ENCODE measurements at places on chromosomes 2 and 18. TPM values are rescaled to one million over a fixed set of nuclear protein-coding genes. Genes with fewer than 3 reads are reported as not detected.

DNA sequence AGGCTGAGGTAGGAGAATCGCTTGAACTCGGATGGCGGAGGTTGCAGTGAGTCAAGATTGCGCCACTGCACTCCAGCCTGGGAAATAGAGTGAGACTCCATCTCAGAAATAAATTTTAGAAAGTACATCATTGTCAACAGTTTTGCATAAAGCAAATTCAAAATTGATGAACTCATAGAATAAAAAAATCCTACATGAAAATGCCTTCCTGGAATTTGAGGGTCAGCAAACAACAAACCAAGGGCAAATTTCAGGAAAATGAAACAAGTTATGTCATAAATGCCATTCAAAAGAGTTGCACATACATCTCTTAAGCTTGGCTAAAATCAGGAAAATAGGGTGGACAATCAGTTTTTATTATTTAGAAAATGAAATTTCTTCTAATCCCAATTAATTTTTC lies 45.1 kb downstream of the COL5A2 start:
- H3K4me3 ChIP-seq: no peak overlapping the region
- H3K27me3 ChIP-seq: no peaks in the 10 kb centered on the region
- H3K4me1 ChIP-seq: no peaks in the 10 kb centered on the region

- H3K27me3 ChIP-seq: no peaks in the 10 kb centered on the region
- no peak overlapping the region for H3K4me3 ChIP-seq
- H3K4me1 ChIP-seq: no peaks in the 10 kb centered on the region
- no peaks in the 10 kb centered on the region for H3K36me3 ChIP-seq
- H3K27ac ChIP-seq: no peak overlapping the region
Measured at GRCh38 chr18:76903386-76903785, 81.0 kb downstream of the ZNF236 start.

C2orf78 gene
- not detected for total RNA-seq

ITGB6 gene
- total RNA-seq: 302 TPM

DNA sequence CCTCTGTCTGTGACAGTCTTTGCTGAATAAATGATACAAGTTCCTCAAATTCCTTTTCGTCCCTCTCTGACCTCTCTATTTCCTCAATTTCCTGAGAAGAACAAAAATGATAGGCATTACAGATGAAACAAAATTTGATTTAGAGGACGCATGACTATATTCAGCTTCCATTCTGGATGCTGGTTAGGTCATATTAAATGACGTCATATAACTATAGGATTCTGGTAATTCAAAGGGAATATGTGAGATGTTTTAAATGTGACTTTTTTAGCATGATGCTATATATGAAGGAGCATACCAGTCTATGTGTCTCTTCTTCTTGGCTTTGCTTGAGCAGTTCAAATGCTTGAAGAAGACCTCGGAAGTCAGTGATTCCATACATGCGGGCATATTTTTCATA lies 102.3 kb downstream of the TTN start:
- H3K27ac ChIP-seq: no peak overlapping the region
- no peaks in the 10 kb centered on the region for H3K27me3 ChIP-seq
- no peak overlapping the region for H3K4me3 ChIP-seq
- no peaks in the 10 kb centered on the region for H3K36me3 ChIP-seq
- DNase-seq: no peak

DNA sequence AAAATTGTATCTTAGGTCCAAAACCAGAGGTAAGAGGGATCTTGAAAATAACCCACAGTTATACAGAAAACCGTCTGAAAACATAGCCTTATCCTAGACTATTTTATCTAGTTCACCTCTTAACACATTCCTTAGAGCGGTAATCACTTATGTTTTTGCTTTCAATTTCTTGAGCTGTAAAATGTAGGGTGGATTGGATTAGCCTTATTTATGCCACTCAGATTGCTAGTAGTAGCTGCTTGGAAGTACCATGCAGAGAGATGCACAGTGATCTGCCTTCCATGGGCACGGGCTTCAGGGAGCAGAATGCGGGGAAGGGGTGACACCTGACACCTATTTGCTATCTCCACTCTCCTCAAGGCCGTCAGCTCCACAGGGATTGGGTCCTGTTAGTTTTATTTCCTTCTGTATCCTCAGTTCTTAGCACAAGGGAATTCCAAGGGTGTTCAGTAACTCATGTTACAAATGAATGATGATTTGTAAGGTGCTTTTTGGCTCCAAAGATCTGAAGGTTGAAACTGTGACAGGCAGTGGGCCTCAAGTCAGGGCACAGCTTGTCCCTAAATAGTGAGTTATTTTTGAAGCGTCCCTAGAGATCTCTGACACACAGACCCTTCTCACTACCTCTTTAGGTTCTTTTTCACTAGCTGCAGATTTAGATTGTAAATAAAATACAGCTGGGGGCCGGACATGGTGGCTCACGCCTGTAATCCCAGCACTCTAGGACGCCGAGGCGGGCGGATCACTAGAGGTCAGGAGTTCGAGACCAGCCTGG lies 64.0 kb upstream of the PMAIP1 start:
- no peak overlapping the region for H3K27ac ChIP-seq
- H3K36me3 ChIP-seq: no peaks in the 10 kb centered on the region
- DNase-seq: no peak
- H3K4me1 ChIP-seq: no peaks in the 10 kb centered on the region

KLHL29 gene
- total RNA-seq: 10.5 TPM

DNA sequence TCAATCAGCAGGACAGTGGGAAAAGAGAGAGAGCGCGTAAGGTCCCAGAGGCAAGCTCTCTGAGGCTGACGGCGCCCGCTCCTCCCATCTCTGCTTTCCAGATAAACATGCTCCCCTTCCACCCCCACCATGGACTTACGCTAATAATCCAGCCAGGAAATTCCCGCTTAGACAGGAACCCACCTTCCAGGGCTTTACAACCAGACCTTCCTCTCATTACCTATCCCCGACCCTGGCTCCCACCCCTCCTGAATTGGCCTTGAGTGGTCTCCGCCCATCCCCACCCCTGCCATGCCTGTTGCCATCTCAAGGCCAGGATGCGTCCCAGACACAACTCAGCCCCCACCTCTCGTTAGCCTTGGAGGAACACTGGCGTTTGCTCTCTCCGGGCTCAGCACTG lies 131.1 kb downstream of the SMAD2 start:
- H3K36me3 ChIP-seq: no peaks in the 10 kb centered on the region

DNA sequence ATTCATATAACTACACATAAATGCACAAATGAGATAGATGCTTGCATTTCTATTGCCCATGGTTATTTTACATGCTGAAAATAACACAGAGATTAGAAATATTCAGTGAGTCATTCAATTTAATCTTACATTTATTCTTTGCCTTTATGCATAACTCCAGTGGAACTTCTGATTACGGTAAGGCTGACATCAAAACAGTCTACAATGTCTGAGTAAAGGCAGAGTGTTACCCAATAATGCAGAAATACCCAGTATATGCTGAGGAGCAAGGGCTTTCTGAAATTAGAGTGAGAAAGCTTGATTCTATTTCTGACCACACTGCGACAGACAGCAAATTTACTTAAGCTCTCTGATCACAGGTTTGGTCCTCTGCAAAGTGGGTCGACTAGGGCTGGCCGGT lies 9.2 kb downstream of the NMI start:
- H3K27me3 ChIP-seq: no peaks in the 10 kb centered on the region
- H3K4me1 ChIP-seq: no peaks in the 10 kb centered on the region
- peaks cover 11% of the 10 kb centered on the region for H3K36me3 ChIP-seq
- H3K4me3 ChIP-seq: no peak overlapping the region
- DNase-seq: no peak

TMEM169 gene
- total RNA-seq: 4.6 TPM

DNA sequence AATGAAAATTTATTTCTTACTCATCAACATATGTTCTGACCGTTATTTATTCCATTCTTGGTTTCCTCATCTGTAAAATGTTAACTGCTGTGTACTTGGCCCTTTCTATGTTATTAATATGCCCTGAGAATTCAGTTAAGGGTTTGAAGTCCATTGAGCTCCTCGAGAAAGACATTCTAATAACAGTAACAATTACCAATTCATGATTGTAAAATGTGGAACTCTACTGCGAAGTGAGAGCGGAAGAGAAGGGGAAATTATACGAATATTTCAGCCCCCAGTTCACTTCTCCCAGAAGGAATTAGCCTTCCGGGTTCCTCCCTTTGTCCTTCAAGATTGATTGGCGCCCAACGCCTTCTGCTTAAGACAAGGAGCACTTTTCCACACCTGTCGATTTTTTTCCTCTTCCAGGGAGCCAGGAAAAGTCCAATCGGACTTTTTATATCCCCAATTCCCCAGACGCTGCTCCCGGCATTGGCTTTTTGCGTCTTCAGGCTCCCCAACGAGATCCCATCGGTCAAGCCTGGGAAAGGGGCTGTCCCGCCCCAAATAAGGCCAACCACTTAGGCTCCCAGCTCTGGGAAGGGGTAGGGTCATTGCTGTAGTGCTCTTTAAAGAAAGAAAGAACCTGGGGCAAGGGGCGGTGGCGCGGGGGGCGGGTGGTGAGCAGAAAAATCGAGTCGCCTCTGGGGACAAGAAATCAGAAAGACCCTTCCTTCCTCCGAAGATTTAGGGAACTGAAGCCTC lies 1.6 kb downstream of the DSC2 start:
- no peaks in the 10 kb centered on the region for H3K4me1 ChIP-seq
- peak overlapping the region; percentile 62 for H3K27ac ChIP-seq
- DNase-seq: no peak
- no peaks in the 10 kb centered on the region for H3K36me3 ChIP-seq

CFAP65 gene
- 2.0 TPM for total RNA-seq

RBM44 gene
- total RNA-seq: 0.72 TPM

GRCh38 chr2:232688201-232688600 lies 8.9 kb upstream of the GIGYF2 start:
- H3K27ac ChIP-seq: no peak overlapping the region
- peaks cover 4% of the 10 kb centered on the region for H3K4me1 ChIP-seq
- no peaks in the 10 kb centered on the region for H3K27me3 ChIP-seq
- H3K36me3 ChIP-seq: no peaks in the 10 kb centered on the region
- DNase-seq: no peak

- H3K36me3 ChIP-seq: peaks cover 2% of the 10 kb centered on the region
- no peaks in the 10 kb centered on the region for H3K4me1 ChIP-seq
- H3K27ac ChIP-seq: no peak overlapping the region
Measured at GRCh38 chr2:217843324-217843723, 159.5 kb downstream of the TNS1 start.

IL36A gene
- total RNA-seq: not detected

TSPYL6 gene
- total RNA-seq: not detected

DNA sequence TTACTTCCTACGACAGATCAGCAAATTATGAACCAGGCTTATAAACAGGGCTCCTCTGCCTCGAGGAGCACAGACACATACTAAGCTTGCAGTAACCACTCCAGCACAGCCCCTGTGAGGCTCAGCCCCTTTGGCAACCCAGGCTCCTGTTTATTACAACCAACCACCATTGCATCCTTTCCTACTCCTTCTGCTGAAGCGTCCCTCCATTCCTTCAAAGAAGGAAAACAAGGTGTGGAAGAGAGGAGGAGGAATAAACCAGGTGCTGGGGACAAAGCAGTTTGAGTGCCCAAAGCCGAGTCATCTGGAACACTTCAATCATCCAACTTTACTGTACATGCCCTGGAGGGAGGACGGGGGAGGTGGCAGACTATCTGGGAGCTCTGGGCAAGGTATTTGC lies 87.2 kb upstream of the MGAT4A start:
- no peaks in the 10 kb centered on the region for H3K4me1 ChIP-seq
- no peak for DNase-seq
- no peaks in the 10 kb centered on the region for H3K27me3 ChIP-seq
- no peak overlapping the region for H3K27ac ChIP-seq
- no peaks in the 10 kb centered on the region for H3K36me3 ChIP-seq

- no peak overlapping the region for H3K4me3 ChIP-seq
- DNase-seq: no peak
- no peaks in the 10 kb centered on the region for H3K4me1 ChIP-seq
- no peaks in the 10 kb centered on the region for H3K36me3 ChIP-seq
Measured at GRCh38 chr2:109247812-109248211, 118.8 kb downstream of the SH3RF3 start.

DNA sequence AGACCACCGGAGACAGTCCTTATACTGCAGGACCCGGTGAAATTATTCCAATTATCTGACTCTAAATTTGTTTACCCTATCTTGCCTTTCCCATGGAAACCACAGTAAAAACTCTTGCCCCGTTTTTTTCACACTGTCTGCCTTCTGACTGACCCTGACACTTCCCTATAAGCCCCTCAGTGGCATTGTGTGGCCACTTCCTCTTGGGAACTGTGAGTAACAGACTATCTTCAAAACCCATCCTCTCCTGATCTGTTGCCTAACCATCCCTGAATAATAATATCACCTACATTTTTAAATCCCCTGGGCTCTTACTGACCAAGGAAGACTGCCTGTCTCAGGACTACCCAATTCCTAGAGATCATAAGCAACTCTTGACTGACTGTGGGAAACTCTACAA lies 42.6 kb upstream of the RNF152 start:
- no peak overlapping the region for H3K4me3 ChIP-seq
- no peaks in the 10 kb centered on the region for H3K4me1 ChIP-seq
- no peaks in the 10 kb centered on the region for H3K27me3 ChIP-seq
- no peaks in the 10 kb centered on the region for H3K36me3 ChIP-seq
- H3K27ac ChIP-seq: no peak overlapping the region

NGEF gene
- total RNA-seq: 4.8 TPM

ASPRV1 gene
- total RNA-seq: 1.6 TPM

DNA sequence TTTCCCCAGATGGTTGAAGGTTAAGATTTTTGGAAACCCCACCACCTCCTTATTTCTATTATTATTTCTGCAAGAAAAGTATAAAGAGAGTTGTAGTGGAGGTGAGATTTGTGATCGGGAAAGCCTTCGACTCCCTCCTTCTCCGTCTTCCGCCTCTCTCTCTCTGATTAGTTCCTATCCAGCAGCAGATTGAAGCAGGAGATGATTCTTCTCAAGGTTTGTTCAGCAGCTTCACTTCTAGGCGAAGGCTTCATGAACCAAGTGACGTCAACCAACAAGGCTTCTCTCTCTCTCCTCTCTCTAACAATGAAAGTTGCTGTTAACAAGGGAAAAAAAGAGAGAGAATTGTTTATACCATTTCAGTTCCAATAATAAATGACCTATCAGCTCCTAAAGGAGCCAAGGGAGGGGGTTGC lies at the start of gene BAZ2B:
Gene BAZ2B, minus strand, starts transcription at position 263 of the 416 bp plus-strand sequence. CDS start 137,829 bp downstream, outside the sequence.
- DNase-seq: peak; percentile 89
- H3K4me3 ChIP-seq: peak within 1 kb of the TSS; percentile 95
- H3K27me3 ChIP-seq: no peaks in the 10 kb centered on the region
- H3K4me1 ChIP-seq: no peaks in the 10 kb centered on the region

DNA sequence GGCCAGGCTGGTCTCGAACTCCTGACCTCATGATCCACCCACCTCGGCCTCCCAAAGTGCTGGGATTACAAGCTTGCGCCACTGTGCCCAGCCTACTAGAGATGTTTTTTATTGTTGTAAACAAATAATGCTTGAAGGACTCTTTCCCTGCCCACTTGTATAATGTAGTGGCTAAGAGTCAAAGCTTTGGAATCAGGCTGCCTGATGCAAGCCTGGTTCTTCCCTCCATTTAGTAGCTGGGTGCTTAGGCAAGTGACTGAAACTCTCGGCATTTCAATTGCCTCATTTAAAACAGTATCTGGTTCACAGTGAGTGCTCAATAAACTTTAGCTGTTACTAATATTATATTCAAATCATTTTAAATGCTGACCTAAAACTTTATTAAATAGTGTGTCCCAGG lies 264.0 kb upstream of the FBXO11 start:
- H3K27me3 ChIP-seq: no peaks in the 10 kb centered on the region
- H3K27ac ChIP-seq: no peak overlapping the region
- no peak overlapping the region for H3K4me3 ChIP-seq
- no peaks in the 10 kb centered on the region for H3K36me3 ChIP-seq
- H3K4me1 ChIP-seq: no peaks in the 10 kb centered on the region

SERPINB10 gene
- total RNA-seq: not detected
